ENCODE measurements at places on chromosomes 2 and 18.

- DNase-seq: no peak
Observed at GRCh38 chr2:51027968-51028367, 4.0 kb downstream of the NRXN1 start.

- DNase-seq: no peak
Observed at GRCh38 chr2:28997847-28998735, 17.0 kb downstream of the TOGARAM2 start.

DNA sequence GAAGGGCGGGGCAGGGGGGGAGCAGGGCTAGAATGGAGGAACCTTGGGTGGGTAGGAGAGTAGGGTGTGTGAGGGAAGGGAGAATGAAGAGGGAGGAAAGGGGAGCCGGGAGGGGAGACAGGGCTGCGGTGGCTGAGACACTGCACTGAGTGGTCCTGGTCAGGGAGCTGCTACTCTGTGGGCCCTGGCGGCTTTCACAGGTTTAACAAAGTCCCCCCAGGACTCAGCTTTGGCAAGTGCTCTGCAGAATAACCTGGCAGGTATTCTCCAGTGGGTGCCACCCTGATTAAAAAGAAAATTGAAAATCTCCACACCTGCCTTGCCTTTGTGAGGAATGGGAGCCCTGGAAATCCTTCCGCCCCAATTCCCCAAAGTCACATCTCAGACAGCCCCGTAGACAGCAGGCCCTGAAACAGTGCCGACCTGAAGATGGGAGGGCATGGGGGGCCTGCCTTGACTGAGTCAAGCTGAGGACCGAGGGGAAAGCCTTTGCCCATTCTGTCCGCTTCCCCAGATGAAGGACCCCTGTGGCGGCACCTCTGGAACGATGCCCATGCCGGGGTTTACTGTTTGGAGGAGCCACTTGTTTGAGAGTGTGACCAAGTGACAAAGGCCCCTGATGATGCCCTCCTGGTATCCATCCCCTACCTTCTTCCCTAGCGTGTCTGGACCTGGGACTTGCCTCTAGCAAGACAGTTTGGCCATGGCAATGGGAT lies 43.6 kb upstream of the OTOS start:
- DNase-seq: no peak

GRCh38 chr2:22518641-22519040 lies 866.3 kb upstream of the KLHL29 start:
- DNase-seq: no peak

- DNase-seq: no peak
Observed at GRCh38 chr2:237259201-237259600, 154.8 kb downstream of the COL6A3 start.

- peak; percentile 43 for DNase-seq
Observed at GRCh38 chr2:152594022-152594766, 123.1 kb downstream of the PRPF40A start.

- no peak for DNase-seq
Observed at GRCh38 chr2:152655880-152656279, 61.4 kb downstream of the PRPF40A start.

- no peak for DNase-seq
Observed at GRCh38 chr2:17476064-17476463, 42.2 kb downstream of the RAD51AP2 start.

GRCh38 chr2:151344906-151345305 lies 12.5 kb upstream of the TNFAIP6 start:
- DNase-seq: no peak

- DNase-seq: peak; percentile 79
Observed at GRCh38 chr2:121076885-121077549, 208.0 kb downstream of the TFCP2L1 start.

DNA sequence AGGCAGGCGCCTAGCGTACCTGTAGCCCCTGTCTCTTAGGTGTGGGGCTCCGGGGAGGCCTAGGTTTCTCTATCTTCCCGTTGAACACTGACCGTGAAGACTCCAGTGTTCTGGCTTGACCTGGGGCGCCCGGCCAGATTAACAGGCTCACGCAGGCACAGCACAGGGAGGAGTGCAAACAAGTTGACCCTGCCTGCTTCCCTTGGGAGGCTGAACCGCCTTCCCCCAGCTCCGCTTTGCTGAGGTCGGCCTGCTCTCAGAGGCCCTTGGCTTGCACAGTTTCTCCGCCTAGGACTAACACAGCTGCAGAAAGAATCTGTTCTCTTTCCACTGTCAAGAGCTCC lies 567 bp downstream of the PCYOX1 start:
- DNase-seq: no peak

DNA sequence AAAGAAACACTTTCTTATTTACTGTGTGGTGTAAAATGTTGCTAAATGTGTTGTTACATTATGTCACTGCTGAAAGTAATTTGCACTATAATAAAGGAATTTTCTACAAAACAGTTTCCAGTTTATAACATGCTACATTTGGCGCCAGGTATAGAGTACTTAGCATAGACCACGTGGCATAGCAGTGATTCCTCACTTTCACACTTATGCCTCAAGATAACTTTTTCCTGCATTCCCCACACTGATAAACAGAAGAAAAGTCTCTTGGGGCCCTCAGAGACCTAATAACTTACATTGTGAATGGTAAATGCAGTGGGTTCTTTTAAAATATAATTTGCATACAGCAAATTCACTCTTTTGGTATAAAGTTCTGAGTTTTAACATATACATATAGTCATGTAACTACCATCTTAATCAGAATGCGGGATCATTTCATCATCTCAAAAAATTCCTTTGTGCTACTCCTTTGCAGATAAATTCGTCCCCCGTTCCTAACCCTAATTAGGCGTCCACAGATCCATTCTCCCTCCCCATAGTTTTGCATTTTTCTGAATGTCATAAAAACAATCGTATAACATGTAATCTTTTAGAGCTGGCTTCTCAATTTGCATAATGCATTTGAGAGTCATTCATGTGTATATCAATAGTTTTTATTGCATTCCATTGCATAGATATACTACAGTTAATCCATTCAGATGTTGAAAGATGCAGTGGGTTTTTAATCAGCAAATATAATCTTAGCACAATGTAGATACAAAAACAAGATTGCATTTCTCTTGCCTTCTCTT lies 7.5 kb downstream of the LGALSL start:
- no peak for DNase-seq

GRCh38 chr2:171579481-171579880 lies 57.2 kb downstream of the CYBRD1 start:
- no peak for DNase-seq

DNA sequence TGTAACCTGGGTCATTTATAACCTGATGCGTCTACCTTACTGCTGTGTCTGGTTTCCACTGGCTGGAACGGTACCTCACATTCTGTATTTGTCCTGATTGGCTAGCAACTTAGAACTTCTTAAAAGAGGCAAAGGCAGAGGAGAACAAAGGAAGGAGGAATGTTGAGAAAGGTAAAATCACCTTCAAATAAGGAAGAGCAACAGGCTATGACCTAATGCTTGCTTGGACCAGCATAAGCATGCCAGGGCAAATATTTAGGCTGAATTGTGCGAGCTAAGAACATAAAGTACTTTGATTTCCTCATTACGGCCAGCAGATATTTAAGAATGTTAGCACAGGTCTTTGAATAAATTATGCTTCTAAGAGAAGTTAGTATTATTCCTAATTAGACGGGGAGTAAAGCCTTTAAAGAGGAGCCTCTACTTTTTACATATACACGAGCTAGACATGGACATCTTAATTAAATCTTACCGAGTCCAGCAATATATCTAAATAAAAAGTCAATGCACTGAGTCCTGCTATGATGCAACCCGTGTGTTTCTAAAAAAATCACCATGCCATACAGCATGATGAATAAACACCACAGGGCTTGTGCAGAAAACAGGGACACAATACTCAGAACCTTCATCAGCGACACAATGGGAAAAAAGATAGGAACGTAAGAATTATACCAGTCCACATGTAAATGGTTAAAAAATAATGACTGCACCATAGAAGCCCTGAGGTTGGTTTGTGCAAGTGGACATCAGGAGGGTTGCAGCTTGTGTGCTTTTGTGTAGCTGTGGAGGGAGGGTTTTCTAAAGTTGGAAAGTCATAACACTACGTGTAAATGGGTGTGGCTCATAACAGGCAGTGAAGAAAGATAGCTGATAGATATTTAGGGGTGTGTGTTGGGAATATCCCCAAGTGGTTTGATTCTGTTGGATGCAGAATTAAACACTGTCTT lies 14.2 kb downstream of the SEPTIN2 start:
- no peak for DNase-seq

- DNase-seq: no peak
Observed at GRCh38 chr2:29700560-29700959, 220.8 kb downstream of the ALK start.

DNA sequence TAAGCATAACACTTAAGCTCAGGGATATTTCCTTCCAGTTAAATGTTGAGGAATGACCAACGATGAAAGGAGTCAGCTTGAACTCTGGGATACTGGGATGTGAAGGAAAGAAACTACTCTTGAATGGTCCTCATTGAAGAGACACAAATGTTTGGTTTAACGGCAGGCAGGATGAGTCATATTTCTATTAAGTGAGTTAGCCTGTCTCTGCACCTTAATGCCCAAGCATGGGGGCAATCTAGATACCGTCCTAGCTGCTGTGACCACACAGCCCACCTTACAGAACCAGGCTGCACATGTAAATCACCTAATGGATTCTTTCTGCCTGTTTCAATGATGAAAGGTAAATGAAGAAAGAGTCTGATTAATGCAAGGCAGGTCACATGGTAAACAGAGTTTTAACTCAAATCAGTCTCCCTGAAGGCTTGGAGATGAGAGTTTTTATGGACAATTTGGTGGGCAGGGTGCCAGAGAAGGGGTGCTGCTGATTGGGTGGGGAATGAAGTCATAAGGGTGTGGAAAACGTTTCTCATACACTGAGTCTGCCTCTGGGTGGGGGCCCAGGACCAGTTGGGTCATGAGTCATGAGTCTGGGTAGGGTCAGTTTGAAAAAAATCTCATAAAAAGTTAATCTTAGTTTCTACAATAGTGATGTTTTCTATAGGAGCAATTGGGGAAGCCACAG lies 144.6 kb upstream of the MMADHC start:
- no peak for DNase-seq

DNA sequence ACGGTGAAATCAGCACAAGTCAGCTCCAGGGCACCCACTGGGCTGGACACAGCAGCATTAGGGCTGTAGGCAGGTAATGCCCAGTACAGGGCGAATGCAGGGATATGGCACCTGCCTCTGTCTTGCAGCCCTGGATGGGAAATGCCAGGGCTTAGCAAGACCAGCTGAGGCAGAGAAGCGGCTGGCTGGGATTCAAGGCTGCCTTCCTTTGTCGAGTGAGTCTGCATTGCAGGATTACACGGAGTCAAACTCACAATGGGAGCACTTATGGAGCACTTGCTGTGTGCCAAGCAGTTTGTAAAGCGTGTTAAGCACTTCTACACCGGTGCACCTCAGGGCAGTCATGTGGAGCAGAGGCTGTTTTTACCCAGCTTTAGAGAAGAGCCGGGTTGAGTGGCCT lies 87.3 kb upstream of the HDAC4 start:
- DNase-seq: no peak

DNA sequence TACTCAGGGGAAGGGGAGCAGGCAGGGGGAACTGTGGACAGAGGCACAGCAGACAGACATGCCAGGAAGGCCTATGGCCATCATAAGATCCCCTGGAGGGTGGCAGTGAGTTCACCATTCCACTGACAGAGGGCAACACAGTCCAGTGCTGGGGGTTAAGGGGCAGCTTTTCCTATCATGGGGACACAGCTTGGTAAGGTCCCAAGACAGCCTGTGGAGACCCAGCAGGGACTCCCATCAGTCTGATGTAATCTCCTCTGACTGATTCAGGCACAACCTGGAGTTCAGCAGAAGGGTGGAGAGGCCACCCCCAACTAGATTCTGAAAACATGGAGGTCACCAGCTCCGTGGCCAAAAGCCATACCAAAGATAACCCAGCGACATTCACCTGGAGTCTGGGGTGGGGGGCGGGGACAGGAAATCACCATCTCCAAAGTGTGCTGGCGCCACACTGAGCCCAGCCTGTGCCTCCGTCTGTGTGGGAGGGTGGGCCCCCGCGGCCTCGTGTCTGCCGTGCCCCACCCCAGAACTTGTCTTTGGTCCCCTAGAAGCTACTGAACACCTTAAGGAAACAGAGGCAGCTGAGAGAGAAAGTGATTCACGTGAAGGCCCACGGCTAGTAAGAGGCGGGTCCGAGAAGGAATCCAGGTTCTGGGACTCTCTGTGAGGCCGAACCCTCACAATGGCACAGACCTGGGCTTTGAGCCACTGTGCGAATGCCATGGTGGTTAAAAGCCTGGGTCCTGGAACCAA lies 28.6 kb downstream of the DNMT3A start:
- DNase-seq: peak; percentile 53

DNA sequence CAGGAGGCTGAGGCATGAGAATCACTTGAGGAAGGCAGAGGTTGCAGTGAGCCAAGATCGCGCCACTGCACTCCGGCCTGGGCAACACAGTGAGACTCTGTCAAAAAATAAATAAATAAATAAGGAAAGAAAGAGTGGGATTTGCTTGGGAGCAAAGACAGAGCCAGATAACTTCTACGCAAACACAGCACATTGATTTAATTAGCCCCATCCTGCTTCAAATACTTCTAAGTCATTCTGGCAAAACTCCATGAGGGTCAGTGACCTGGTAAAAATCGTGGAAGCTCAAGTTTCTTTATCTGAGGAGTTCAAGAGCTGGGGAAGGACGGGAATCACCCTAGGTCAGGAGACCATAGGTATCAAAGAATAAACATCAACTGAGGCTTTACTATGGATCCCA lies 70.6 kb upstream of the TCF7L1 start:
- no peak for DNase-seq

- no peak for DNase-seq
Observed at GRCh38 chr2:72722492-72723070, 103.3 kb downstream of the EXOC6B start.

- no peak for DNase-seq
Observed at GRCh38 chr2:22842205-22842869, 542.6 kb upstream of the KLHL29 start.

GRCh38 chr2:102932501-102932900 lies 170.7 kb downstream of the TMEM182 start:
- DNase-seq: no peak

GRCh38 chr2:29799628-29800027 lies 121.8 kb downstream of the ALK start:
- DNase-seq: no peak

DNA sequence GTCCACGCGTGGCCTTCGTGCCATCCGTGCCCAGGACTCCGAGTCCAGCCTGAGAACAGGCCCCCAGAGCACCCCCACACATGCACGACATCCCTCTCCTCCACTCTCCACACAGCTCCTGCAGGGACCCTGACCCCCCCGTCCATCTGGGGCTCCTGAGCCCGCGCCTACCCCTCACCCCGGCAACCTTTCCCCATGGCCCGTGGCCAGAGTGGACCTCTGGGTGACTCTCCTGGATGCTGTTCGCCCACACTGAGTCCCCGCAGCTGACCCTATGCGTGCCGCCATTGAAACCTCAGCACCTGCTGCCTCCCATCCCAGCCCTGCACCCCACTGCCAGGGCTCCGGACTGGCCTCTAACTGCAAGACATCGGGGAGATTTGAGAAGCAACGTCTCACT lies 132.0 kb upstream of the PXDN start:
- DNase-seq: no peak

GRCh38 chr2:33412920-33413319 lies 63.5 kb upstream of the RASGRP3 start:
- peak; percentile 11 for DNase-seq

GRCh38 chr2:25411281-25411680 lies 69.6 kb upstream of the DNMT3A start:
- DNase-seq: no peak

All from activated naive CD4-positive, alpha-beta T cell treated with anti-CD3 and anti-CD28 coated beads for 36 hours (primary cell).